ENCODE measurements at places on chromosomes 16 and 17.

- DNase-seq = no peak
Measured at GRCh38 chr17:77163001-77163400, 22.2 kb downstream of the SEC14L1 start.

- DNase-seq = no peak
Measured at GRCh38 chr16:15829460-15829859, 27.4 kb downstream of the MYH11 start.

GRCh38 chr16:87713451-87714229 lies 52.1 kb downstream of the KLHDC4 start:
- peak; percentile 33 for DNase-seq

- no peak for DNase-seq
Measured at GRCh38 chr16:89052890-89053724, 40.5 kb upstream of the ACSF3 start.

DNA sequence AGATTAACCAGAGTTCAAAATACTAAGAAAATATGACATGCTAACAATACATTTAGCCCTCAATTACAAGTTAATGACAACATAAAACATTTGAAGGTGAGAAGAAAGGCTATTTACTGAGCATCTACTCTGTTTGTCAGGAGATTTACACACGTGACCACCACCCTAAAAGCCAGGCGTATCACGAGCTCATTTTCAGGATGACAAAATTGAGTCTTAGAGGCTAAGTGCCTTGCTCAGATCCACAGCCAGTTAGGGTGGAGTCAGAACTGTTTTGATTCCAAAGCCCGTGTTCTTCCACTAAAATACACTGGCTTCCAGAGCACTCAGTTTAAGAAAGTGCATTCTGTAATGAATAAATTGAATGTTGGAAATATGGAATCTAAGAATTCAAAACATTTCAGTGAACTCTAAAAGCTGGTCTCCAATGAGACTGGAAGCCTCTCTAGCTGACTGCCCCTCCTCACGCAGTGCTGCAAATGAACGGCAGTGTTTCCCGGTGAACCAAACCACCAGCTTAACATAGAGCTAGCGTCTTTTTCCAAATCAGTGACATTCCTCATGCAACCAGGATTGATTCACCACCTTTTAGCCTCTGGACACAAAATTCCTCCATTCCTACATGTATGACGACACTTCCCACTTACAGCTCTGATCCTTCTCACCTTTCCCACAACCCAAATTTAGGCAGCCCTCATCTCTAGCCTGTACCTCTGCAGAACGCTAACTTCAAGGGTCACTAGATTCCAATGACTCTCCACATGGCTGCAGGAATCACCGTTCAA lies 5.9 kb downstream of the ZDHHC7 start:
- DNase-seq = no peak

GRCh38 chr16:59743504-59743903 lies 1009.4 kb upstream of the GOT2 start:
- DNase-seq = no peak

GRCh38 chr16:1174477-1175357 lies 21.8 kb downstream of the CACNA1H start:
- DNase-seq = no peak

DNA sequence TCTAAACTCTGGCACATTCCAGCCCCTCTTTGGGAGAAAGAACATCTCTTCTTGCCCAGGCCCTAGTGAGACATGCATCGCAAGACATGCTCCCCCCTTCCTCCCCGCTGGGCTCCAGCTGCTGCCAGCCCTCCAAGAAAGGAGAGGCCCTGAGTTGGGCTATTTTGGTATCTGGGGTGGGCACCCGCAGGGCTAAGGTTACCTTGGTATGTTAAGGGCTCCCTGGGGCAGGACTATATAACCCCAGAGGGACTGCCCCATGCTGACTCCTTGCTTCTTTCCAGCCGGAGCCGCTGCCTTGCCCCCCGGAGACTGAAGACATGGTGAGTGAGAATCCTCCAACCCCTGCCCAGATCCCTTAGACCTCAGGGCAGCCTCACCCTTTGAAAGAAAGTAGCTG lies at the start of gene MYL11:
MYL11 (plus strand) TSS at position 265 of the 400 bp plus-strand sequence; CDS start at position 321, 56 bp downstream.
- no peak for DNase-seq

- DNase-seq = no peak
Measured at GRCh38 chr16:19366391-19366790, 51.3 kb upstream of the TMC5 start.

DNA sequence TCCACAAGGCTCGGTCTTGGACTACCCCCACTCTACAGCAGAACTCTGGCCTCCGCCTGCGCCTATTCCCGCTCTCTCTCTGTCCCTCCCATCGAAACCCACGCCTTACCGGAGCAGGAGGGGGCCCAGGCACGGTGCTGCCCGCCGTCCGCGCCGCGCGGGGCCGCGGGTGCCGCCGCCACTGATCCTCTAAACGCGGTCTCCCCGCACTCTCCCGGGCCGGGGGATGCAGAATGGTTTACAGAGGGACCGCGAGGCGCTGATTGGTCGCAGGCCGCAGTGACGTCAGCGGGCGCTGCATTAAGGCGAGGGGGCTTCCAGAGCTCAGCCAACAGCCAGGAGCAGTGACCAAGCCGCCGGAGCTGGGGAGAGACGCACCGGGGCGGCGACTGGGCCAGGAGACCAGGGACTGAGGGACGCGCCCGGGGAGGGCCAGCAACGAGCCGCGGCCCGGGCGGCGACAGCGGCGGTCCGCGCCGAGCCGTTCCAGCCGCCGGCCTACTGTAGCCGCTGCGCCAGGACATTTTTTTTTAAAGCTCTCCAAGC lies 747 bp upstream of the LHX1 start:
- no peak for DNase-seq

DNA sequence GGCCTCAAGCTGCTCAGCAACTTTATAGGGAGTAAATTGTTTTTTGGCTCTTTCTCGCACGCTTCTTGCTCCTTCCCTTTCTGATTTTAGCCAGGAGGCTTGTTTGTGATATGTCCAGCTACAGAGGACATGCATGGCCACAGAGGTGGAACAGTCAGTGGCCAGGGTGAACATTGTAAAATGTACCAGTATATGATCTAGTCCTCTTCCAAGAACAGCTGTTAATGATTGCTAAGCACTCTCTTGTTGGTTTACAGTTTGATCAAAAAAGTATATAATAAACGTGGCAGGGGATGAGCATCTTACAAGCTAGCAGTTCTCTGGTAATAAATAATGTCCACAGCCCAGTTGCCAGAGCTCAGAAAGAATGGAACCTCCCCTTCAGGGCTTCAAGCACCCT lies 461.7 kb upstream of the DYNLRB2 start:
- no peak for DNase-seq

DNA sequence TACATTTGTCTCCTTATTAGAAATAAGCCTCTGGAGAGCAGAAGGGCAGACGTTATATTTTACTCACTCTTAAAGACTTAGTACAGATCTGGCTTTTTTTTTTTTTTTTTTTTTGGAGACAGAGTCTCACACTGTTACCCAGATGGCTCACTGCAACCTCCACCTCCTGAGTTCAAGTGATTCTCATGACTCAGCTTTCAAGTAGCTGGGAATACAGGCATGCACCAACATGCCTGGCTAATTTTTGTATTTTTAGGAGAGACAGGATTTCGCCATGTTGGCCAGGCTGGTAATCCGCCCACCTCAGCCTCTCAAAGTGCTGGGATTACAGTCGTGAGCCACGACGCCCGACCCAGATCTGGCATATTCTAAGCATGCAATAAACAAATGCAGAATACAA lies 36.4 kb upstream of the TMEM97 start:
- DNase-seq = no peak

- DNase-seq = no peak
Measured at GRCh38 chr16:22971346-22971924, 157.5 kb downstream of the HS3ST2 start.

- DNase-seq = peak; percentile 4
Measured at GRCh38 chr17:33779234-33779591, 475.9 kb upstream of the CCL2 start.

- no peak for DNase-seq
Measured at GRCh38 chr17:36506831-36507230, 20.4 kb downstream of the ZNHIT3 start.

GRCh38 chr16:25823891-25824290 lies 132.1 kb downstream of the HS3ST4 start:
- no peak for DNase-seq

DNA sequence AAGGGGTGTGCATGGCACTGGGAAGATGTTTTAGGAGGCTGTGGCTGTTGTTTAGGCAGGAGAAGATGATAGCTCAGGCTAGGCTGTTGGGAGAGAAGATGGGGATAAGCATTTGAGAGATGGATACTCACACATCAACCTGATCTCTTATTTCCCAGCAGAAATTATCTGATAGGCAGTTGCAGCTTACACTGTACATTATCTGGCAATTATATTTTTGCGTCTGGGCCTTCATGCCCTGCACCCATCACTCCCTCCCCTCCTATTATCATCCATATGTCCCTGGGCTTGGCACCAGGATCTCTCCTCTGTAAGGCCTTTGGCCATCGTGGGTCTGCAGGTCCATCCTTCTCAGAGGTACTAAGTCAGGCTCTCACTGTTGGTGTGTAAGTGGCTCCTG lies 401.0 kb upstream of the EEF2KMT start:
- DNase-seq = no peak

GRCh38 chr16:71337631-71338030 lies 20.9 kb upstream of the CALB2 start:
- DNase-seq = no peak

GRCh38 chr16:2817340-2818271 lies 569 bp downstream of the PRSS21 start:
- no peak for DNase-seq

GRCh38 chr16:12111223-12111622 lies 134.7 kb downstream of the SNX29 start:
- no peak for DNase-seq

GRCh38 chr17:15083225-15083624 lies 181.9 kb downstream of the PMP22 start:
- no peak for DNase-seq

GRCh38 chr16:28548306-28548802 lies 5.4 kb upstream of the SGF29 start:
- DNase-seq = no peak
